ENCODE measurements at places on chromosomes 4 and X.

GRCh38 chr4:72786401-72786990, 217.5 kb upstream of the ADAMTS3 start:
- no peak for DNase-seq

GRCh38 chr4:8371596-8371995, 68.9 kb downstream of the ACOX3 start:
- no peak for DNase-seq

DNA sequence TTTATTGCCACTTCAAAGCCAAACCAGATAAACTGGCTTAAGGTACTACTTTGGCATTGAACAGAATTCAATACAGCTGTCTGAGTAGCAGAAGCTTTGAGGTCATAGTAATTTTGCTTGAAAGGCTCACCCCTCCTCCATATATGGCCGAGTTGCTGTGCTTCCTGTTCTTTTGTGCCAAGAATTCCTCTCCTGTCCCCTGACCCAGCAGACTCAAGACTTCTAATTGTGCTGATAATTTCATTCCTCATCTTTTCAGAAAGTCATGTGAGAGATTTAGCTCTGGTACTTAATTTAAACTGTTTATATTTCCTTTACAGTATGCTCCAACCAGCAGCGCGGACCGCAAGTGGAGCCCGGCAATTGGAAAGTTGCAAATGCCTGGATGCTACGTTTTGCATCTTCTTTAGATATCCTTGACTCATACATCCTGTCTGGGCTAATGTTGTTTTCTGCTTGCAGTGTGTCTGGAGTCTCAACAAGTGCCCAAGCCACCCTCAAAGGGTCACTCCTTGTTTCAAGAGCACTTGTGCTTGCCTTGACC, 373.4 kb downstream of the PDGFC start:
- no peak for DNase-seq

- no peak for DNase-seq
Measured at GRCh38 chrX:50704360-50704759, 109.6 kb downstream of the SHROOM4 start.

Data from stimulated activated CD4-positive, alpha-beta T cell treated with anti-CD3 and anti-CD28 coated beads, Interleukin-2, amount 100 ng/mL, for 4 hours (primary cell).